ENCODE measurements at places on chromosomes 5 and 9.

- DNase-seq, result no peak
These were observed 124.6 kb downstream of the UNC13B start for GRCh38 chr9:35286381-35286780.

DNA sequence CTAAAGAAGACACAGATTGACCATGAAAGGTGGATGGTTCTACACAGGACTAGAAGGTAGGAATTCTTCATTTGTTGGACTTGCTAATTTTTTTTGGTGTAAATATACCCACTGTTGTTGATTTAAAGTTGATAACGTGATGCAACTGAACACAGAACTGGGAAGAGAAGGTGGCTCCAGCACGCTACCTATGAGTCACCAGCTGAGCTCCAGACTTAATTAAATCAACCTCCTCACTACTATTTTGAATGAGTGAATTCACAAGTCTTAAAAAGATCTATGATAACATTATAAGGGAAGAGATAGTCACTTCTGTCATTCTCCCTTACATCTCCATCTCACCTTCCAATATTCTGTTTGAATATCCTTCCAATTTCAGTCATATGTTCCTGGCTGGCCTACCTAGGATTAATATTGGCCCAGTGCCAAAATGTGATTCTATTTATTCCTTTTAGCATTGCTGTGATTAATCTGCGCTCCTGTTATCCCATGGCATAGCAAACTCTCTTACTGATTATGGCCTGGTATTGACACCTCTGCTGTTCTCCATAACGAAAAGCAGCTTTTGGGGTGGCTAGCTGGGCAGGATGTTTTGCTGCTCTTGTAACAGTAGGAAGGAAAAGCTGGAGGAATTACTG lies 135.9 kb upstream of the CCDC152 start:
- no peak for DNase-seq

GRCh38 chr5:140594169-140594568 lies 29.5 kb downstream of the SLC35A4 start:
- no peak for DNase-seq

- DNase-seq, result no peak
These were observed 8.5 kb downstream of the NOP16 start for GRCh38 chr5:176379881-176380280.

- DNase-seq, result no peak
These were observed 146.4 kb downstream of the GCNT1 start for GRCh38 chr9:76605321-76605900.

DNA sequence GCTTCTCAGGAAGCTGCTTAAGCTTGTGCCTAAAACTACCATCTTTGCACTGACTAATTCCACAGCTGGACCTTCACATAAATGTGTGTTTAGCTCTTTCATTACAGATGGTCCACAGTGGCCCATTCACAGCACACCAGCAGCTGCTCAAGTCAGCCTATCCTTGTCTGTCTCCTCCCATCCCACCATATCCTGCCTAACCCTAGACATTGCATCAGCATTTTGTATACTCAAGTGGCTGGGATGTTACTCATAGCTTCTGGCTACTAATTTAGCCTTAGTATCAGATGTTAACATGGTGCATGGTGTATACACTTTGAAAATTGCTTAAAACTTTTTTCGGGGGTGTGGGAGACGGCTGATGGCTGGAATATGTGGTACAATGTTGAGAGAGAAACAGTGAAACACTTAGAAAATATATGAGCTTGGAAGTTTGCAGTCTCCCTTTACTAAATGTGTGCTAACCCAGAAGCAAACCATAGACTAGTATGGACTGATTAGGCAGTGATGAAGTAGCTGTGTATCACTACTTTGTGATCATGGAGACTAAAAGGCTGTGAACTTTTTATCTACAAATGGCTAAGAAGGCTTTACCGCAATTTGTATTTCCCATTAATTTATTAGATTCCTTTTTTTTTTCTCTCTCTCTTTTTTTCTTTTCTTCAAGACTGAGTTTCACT lies 83.1 kb downstream of the JMY start:
- DNase-seq, result no peak

GRCh38 chr5:131530706-131531331 lies 104.2 kb downstream of the RAPGEF6 start:
- DNase-seq, result no peak

DNA sequence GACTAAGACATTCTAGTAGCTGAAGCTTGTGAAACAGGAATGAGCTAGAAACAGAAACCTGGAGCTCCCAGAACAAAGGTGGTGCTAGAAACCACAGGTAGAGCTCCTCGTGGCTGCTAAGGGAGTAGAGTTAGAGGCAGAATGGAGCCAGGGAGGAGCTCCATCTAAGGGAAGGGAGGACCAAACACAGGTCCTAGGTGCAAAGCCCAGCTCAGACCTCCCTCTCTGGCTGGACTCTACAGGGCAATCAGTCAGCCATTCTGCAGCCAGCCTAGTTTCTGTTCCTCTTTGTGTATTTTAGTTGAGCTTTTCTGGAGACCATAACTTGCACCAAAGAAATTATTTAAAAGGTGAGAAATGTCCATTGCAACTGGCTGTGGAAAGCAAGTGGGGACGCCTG lies 70.4 kb downstream of the CRB2 start:
- no peak for DNase-seq

DNA sequence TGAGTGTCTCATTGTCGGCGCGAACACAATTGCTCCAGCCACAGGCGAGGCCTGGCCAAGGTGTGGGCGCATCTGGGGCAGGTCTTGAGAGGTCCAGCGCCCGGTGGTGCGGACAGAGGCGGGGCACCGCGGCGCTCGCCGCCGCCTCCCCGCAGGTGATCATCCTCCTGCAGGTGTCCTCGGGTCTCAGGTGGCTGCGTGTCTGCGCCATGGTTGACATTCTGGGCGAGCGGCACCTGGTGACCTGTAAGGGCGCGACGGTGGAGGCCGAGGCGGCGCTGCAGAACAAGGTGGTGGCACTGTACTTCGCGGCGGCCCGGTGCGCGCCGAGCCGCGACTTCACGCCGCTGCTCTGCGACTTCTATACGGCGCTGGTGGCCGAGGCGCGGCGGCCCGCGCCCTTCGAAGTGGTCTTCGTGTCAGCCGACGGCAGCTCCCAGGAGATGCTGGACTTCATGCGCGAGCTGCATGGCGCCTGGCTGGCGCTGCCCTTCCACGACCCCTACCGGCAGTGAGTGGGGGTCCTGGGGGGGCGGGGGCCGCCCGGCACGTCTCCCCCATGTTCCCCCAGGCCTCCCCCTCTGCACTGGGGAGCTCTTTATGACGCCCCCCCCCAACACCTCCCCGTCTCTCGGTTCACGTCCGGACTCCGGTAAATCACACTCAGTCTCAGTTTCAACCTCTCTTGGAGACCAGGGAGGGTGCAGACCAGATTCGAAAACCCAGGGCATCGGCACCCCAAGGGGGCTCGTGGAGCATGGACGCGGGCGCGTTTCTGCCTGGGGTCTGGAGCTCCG lies 446 bp downstream of the NXNL2 start:
- DNase-seq, result no peak

DNA sequence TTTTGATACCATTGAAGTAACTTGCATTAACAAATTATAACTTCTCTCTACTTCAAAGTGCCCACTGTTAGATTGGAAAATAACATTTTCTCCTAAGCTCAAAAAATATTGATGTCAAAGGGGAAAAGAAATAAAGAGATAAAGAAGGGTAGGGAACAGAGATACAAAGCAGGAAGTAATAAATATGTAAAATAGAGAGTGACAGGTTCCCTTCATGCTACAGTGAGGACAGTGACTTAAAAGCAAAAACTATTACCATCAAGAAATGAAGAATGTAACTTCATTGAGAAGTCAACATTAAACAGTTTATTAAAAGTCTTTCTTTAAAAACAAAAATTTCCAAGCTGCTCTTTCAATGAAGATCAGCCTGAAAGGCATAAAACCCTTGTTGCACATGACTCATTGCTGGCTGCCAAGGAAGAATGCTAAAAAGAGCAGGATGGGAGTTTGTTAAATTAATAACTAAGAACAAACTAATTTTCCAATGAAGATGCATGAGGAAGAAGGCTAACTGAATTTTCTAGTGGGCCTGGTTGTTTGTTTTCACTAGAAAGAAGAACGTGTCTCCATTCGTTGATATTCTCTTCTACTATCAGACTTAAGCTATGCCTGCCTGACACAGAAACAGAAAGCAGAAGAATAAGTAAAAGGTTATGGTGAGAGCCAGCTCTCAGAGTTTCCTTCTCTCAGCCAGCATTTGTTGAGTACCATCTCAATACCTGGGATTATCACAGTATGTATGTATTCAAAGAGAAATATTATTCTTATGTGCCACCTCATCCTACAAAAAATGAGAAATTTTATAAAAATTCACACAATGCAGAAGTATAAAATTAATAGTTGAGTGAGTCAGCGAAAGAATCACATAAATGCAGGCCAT lies 197.8 kb upstream of the NREP start:
- DNase-seq, result no peak

DNA sequence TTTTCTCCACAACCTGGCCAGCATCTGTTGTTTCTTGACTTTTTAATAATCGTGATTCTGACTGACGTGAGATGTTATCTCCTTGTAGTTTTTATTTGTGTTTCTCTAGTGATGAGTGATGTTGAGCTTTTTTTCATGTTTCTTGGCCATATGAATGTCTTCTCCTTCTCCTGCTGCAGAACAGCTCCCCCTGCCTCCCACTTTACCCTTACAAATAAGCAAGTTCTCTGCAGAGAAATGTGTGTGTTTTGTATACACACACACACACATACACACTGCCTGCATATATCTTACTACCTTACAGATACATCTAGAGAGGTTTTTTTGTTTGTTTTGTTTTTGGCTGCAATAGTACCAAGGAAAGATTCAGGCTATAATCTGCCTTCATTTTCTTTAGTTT lies 88.7 kb upstream of the PHF24 start:
- no peak for DNase-seq

DNA sequence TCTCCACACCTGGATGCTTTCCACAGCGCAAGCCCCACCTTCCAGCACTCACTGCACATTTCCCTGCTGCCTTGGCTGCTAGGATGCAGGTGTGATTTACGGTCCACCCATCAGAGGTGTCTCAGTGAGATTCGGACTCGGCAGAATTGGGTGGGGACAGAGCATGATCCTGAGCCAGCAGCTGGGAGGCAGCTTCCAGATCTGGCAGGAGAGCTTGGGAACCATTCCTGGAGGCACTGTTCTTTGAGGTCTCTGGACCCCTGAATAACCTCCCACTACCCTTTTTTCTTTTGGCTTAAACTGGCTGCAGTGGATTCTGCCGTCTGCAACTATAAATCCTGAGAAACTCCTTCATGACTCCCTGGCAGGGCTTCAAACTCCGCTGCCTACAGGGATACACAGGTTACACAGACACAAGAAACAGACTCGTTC lies 99.6 kb upstream of the PHYKPL start:
- DNase-seq, result no peak

DNA sequence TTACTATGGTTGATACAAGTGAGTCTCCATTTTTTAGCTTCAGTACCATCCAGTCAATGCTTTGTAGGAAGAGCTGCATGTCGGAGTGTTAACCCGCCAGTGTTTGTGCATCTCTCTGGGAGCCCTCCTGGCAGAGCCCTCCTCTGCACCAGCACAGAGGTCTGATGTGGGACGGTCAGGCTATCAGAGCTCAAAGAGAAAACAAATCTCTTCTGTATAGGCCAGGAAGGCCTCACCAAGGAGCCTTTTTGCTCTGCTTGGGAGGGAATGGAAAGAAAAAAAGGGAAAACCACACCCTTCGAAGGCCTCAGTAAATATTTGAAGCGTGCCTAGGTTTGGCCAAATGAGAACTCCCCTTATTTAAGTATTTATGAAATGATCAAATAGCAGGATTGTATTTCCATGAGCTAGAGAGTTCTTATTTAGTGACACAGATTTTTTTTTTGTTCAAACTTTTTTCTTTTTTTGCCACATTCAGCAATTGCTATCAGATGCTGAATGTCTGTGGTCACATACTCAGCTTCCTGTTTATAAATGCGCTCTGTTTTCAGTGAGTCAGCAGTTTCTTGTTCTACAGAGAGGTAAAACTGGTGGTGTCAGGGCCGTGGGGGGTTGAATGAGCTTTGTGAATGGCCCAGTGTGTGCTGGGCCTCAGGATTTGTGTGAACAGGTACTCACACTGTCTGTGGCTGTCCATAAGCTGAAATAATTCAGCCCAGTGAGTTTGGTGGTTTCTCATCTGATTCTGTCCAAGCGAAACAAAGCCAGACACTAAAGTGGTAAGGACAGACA lies 226.6 kb downstream of the SNX18 start:
- peak; percentile 86 for DNase-seq

GRCh38 chr5:98064118-98064685 lies 709.3 kb upstream of the RGMB start:
- no peak for DNase-seq

DNA sequence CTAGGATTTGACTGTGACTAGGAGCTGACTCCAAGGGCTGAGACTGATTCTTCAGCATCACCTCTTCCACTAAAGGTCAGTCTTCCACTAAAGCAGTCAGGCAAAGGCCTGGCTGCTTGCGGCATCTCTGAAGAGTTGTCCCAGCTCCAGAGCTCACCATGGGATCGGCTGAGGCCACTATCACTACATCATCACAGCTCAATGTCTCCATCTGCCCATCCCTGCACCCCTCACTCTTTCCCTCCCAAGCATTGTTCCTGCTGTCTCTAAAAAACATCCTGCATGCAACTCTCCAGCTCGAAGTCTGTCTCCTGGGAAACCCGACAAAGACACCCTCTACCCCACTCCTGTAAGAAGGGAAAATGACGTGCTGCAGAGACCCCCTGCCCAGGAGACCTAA lies 15.5 kb upstream of the WWC1 start:
- no peak for DNase-seq

- no peak for DNase-seq
These were observed 12.4 kb upstream of the CDH18 start for GRCh38 chr5:20000416-20000815.

- DNase-seq, result peak; percentile 8
These were observed 25.6 kb downstream of the OR2V2 start for GRCh38 chr5:181173027-181173419.
